Suprapubic skin (tissue), 4 donors: ENCODE measurements at places on chromosomes 12 and 14.

DNA sequence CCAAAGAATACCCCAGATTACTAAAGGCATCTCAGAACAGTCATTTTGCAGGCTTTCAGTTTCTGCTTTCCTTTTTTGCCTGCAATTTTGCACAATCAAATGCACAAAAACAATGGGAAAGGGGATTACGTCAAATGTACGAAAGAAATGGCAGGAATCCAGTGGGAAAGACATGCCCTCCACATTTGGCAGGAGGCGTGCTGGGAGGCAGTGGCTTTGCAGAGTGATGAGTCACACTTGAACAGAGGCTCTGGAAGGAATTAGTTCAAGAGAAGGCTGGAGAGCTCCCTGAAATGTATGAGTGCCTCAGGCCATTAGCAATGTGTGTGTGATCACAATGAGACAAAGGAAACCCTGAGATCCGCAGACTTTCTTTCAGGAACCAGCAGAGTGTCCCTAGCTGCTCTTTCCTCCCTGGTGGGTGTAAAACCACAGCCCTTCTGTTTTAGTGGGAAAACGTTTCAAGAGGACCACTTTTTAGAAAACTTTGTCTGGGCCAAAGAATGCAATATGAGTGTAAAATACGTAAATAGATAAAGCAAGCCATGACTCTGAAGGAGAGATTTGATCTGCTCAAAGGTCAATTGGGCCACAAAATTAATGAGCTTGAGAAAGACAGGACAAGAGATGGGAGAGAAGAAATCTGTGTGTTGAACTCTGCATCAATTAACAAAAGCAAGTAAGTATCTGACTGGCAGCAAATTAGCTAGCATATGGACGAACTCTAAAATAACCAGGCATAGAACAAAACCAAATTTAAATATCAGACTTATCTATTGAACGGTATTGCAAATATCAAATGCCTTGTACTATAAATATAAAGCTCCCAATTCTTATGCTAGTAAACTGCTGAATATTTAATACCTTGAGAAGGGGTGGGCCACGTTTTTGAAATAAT is 155.4 kb upstream of the PDE3A start:
- DNase-seq, result peak; percentile 85
- peak overlapping the region; percentile 59 for H3K27ac ChIP-seq
- peak overlapping the region; percentile 2 for H3K4me3 ChIP-seq
- H3K27me3 ChIP-seq, result no peaks in the 10 kb centered on the region
- no peaks in the 10 kb centered on the region for H3K36me3 ChIP-seq

- H3K4me1 ChIP-seq, result no peaks in the 10 kb centered on the region
- no peaks in the 10 kb centered on the region for H3K27me3 ChIP-seq
- peaks cover 13% of the 10 kb centered on the region for H3K36me3 ChIP-seq
- no peak for DNase-seq
These were observed 115.4 kb downstream of the KIF21A start for GRCh38 chr12:39327510-39327909.

GRCh38 chr12:42969355-42969754 is 379.8 kb upstream of the PRICKLE1 start:
- H3K27me3 ChIP-seq, result no peaks in the 10 kb centered on the region
- no peaks in the 10 kb centered on the region for H3K36me3 ChIP-seq
- H3K4me3 ChIP-seq, result no peak overlapping the region
- H3K27ac ChIP-seq, result no peak overlapping the region

DNA sequence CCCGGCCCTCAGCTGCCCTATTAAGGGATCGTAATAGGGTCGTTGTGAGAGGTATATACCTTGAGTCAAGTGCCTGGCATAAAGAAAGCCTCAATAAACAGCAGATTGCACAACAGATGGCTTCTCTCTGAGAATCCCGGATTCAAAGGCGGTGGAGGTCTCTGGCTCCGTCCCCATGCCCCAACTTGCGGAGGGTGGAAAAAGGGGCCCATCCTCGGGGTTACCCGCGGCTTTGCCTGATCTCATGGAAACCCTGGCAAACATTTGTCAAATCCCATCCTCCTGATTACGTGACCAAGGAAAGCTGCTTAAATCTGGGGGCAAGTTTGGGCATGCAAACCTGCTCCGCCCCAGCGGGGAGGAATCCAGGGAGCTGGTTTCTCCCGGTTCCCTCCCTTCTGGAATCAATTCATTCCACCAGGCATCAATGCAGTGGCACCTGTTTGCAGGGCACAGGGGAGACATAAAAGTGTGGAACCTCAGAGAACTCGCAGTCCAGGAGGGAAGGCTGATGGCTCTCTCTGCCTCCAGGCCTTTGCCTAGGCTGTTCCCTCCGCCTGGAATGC is 12.3 kb downstream of the TRPV4 start:
- peak overlapping the region; percentile 77 for H3K27ac ChIP-seq
- H3K36me3 ChIP-seq, result no peaks in the 10 kb centered on the region
- no peaks in the 10 kb centered on the region for H3K27me3 ChIP-seq
- no peak for DNase-seq
- H3K4me3 ChIP-seq, result peak overlapping the region; percentile 24

DNA sequence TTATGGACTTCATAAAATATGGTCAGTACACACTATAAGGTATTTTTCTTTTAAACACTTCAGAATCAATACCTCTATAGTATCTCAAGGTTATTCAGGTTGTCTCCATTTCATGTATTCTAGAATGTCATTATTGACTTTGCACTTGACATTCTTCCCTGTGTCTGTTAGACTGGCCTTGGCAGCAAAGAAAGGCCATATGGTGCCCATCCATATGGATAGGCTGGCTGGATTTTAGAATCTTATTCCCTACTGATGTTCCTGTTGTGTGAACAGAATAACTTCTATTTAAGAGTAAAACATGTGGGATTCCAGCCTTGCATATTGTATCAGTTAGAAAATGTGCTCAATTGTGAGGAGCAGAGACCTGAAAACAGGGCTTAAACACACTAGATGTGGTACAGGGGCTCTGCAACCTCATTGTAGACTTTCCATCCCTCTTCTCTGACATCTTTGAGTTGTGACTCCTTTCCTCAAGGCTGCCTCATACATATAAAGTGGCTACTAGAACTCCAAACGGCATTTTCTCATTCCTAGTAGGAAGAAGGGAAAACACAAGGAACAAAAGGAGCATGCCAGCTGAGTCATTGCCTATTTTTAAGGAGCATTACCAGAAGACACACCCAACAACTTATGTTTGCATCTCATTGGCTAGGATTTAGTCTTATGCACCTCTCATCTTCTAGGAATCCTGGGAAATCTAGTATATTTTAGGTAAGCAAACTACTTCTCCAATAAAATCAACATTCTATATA is 221.2 kb upstream of the TMPO start:
- H3K27ac ChIP-seq, result no peak overlapping the region
- no peaks in the 10 kb centered on the region for H3K4me1 ChIP-seq
- no peaks in the 10 kb centered on the region for H3K27me3 ChIP-seq
- H3K4me3 ChIP-seq, result no peak overlapping the region

DNA sequence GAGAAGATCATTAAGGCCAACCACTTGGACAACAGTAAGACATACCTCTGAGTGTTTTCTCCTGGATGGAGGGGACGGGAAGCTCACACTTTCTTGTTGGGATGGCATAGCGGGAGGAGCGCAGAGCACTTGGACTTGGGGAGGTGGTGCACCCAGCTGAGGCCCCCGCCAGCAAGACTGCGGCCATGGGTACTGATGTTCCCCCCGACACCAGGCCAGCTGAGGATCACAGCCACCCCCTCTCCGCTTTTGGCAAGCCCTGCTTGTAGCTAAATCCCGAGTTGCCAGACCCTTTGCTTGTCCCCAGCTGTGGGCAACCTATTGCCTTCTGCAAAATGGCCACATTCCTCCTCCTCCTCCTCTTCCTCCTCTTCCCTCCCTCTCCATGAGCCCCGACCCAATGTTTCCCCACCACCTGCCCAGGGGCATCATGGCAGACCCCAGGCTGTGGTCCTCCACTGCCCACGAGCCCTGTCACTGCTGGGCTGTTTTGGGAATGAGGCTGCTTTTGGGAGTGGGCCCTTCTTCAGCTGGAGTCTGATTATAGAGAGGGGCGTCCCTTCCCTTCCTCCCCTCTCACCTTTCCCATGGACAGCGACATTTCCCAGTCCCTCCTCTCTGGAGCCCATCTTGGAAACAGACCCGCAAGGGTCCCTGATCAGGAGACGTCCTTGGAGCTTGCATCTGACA is 62.8 kb downstream of the PRMT8 start:
- no peaks in the 10 kb centered on the region for H3K36me3 ChIP-seq
- no peak for DNase-seq
- H3K4me1 ChIP-seq, result no peaks in the 10 kb centered on the region
- H3K27ac ChIP-seq, result no peak overlapping the region
- peaks cover 29% of the 10 kb centered on the region for H3K27me3 ChIP-seq

- no peaks in the 10 kb centered on the region for H3K27me3 ChIP-seq
- no peak overlapping the region for H3K27ac ChIP-seq
- no peak for DNase-seq
- no peaks in the 10 kb centered on the region for H3K36me3 ChIP-seq
These were observed 62.7 kb downstream of the SLC41A2 start for GRCh38 chr12:104895415-104895814.

DNA sequence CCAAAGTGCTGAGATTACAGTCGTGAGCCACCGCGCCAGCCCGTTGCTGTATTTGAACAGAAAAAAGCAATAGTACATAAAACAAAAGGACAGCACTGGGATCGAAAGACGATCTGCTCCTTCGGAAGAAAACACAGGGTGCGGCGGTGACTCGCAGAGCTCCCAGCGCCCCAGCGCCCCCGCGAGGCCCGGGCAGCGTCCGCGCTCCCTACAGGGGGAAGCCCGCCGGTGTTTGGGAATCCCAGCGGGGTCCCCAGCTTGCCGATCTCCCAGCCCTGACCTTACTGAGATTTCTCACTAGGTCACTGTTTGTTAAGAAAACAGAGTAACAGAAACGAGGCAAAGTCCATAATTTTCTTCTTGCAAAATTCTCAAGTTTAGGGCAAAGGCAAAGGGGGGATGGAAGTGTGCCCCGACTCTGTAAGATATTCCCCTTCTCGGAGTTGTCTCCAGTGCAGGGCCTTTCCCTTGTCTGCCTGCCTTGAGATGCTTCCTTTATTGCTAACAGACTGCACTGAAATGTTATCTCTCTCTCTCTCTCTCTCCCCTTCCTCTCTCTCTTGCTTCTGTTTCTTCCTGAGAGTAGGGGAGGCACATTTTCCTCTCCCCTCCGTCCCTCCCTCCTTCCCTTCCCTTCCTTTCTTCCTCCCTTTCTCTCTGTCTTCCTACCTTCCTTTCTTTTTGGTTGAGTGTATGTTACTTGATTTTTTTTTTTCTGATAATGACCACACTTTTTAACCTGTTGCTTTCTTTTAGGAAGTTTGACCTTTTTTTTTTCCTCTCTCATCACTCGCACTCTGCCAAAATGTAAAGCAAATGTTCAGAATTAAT is 91.9 kb downstream of the TMEM30B start:
- peaks cover 16% of the 10 kb centered on the region for H3K4me1 ChIP-seq
- H3K27ac ChIP-seq, result peak overlapping the region; percentile 60
- H3K27me3 ChIP-seq, result peaks cover 6% of the 10 kb centered on the region

DNA sequence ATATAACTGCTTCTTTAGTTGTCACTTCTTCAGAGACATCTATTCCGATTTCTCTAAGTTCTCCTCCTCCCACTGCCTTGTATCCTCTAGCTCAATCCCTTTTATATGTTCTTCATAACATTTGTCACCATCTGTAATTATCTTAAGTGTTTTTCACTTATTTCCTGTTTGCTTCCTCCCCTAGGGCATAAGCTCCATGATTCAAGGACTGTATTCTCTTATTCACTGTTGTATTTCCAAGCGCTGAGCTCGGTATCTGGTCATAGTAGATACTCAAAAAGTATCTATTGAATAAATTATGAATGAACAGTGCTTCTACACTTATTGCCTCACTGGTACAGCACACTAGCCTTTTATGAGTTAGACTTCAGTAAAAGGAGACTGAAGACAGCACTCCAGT is 109.0 kb upstream of the TMPO start:
- H3K27me3 ChIP-seq, result no peaks in the 10 kb centered on the region
- H3K4me3 ChIP-seq, result no peak overlapping the region
- H3K4me1 ChIP-seq, result no peaks in the 10 kb centered on the region
- no peak overlapping the region for H3K27ac ChIP-seq
- H3K36me3 ChIP-seq, result no peaks in the 10 kb centered on the region
- DNase-seq, result no peak
